Activated B cell treated with CpG ODN at 0.5 μM for 24 hours (primary cell): ENCODE measurements at places on chromosomes 7 and 10. TPM values are rescaled to one million over a fixed set of nuclear protein-coding genes. Genes with fewer than 3 reads are reported as not detected.

DNA sequence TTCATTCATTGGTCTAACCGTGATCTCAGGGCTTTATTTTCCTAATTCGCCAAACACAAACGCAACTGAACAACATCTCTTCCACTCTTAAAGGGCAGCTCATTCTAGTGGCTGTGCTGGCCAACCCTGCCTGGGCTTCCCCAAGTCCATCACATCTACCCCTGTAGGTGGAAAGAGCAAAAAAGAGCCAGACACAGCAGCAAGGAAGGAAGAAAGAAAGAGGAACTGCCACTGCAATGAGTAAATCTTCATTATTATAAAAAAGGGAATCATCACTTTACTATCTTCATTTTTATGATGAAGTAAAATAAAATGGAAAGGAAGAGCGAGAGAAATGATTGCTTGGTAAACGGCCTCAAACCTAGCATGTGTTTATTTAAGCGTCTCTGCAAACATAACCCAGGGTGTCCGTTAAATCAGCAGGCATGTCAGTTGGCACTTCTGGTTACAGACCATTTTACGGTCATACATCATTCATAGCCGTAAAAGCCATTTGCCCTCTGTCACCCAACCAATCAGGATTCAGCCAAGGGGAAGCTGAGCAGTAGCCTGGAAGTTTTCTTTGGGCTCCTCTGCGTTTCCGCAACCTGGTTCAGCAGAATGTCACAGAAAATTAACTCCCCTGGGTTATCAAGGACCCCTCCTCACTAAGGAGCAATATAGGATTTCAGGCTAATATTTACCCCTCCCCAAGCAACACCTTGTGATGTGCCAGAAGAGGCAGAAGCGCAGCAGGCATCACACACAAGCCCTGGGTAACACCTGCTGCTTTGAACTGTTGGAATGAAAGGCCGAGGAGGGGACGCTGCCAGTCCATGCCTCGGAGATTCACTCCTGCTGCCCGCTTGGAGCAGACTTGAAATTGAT, 234.0 kb downstream of the SNX10 start:
- no peak for DNase-seq

GRCh38 chr10:60828489-60828852, 50.2 kb downstream of the CDK1 start:
- DNase-seq, result no peak

DNA sequence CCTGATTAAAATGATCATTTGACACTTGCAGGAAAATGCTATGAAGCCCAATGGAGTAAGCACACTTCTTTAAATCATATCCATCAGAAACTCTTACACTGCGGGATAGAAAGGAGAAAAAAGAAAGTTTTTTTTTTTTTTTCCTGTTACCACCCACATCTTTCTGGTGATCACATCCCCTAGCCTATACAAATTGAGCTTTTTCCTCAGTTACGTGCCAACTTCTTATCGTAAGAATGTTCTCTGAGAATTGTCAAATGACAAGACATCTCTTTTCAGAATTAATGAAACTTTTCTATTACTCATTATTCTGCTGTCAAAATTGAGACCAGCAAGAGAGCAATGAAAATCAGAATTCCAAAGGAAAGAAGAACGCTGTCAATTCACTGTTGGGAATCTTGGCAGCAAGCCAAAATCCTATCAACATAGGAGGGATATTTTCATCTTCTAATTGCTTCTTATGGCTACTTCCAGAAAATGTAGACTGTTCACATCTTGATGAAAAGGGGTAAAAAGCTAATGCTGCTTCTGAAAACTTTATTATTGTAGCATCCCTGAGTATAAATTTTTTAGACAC, 179.5 kb downstream of the ADAM12 start:
- DNase-seq, result no peak

DNA sequence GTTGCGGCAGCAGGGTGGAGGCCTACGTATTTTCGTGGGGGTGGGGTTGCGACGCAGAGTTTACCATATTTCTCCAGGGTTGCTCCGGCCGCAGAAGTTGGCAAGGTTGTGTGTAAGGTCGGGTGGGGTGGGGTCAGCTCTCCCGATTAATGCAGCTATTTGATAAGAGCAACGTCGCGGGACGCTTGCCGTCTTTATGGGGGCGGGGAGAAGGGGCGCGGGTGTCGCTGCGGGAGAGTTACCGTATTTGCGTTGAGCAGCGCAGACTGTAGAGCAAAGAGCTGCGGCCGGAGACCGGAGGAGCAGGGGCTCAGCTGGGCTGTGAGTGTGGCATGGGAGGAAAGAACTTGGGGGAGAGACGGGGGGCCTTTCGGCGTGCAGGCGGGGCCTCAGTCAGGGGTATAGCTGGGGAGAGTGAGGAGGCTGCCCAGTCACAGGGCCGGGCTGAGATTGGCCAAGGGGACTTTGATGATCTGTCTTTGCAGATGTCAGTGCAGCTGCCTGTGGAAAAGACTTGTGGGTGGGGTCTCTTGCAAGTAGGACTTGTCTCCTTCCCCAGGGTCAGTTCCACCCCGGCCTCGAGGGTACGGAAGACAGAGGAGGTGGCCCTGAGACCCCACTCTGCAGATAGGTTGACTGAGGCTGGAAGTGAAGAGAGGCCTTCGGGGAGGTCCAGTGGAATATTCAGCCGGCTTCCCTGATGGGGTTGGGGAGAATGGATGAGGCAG, 26.6 kb downstream of the ZNF775 start:
- DNase-seq, result peak; percentile 55

DNA sequence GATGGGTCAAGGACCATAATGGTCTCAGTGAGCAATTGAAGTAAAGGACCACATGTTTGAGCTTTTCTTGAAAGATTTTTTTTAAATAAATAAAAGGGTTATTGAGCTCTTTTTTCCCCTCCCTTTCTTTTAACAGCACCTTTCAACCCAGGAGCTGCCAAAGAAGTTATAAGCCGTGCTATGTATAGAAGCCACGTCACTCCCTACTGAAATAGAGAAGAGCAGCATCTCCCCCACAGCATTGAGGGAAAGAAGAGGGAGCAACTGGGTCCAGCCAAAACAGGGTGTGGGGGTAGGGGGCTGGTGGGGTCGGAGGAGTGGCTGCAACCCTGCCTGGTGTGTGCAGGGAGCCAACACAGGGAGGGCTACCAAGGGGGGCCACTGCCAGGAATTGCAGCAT, 227.2 kb downstream of the PLXNA4 start:
- no peak for DNase-seq

The NUTM2D gene
- 1.9 and 3.7 TPM in 2 replicates for total RNA-seq

The AGR2 gene
- not detected in 2 replicates for total RNA-seq

The TSPAN13 gene
- 15.1 and 17.8 TPM in 2 replicates for total RNA-seq

The CALHM1 gene
- total RNA-seq, result 0.40 and 0.42 TPM in 2 replicates
